Stimulated activated naive CD4-positive, alpha-beta T cell (primary cell): ENCODE measurements at places on chromosomes 2 and 18.

- no peak for DNase-seq
Observed at GRCh38 chr18:58080451-58080850, 36.4 kb downstream of the NEDD4L start.

GRCh38 chr2:20448246-20448976 lies 1.5 kb downstream of the RHOB start:
- no peak for DNase-seq

- no peak for DNase-seq
Observed at GRCh38 chr2:11678306-11678960, 8.4 kb upstream of the NTSR2 start.

GRCh38 chr2:239779584-239779983 lies 245.6 kb downstream of the NDUFA10 start:
- no peak for DNase-seq

DNA sequence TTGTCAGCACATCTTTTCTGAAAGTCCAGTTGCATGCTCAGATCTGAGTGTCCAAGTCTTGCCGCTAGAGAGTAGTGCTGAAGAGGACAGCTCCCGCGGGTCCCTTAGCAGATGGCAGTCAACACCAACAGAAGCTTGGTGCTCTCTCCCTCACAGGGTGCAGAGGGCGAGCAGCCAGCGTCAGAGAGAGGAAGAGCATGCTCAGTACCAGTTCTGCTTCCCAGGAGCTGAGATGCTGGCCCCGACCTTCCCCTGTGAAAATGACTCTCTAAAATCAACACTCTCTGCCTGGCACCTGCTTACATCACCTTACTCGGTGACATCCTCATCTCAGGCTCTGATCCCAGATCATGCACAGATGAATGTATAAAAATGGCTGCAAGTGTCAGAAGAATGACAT lies 86.0 kb upstream of the TWIST2 start:
- DNase-seq: no peak

DNA sequence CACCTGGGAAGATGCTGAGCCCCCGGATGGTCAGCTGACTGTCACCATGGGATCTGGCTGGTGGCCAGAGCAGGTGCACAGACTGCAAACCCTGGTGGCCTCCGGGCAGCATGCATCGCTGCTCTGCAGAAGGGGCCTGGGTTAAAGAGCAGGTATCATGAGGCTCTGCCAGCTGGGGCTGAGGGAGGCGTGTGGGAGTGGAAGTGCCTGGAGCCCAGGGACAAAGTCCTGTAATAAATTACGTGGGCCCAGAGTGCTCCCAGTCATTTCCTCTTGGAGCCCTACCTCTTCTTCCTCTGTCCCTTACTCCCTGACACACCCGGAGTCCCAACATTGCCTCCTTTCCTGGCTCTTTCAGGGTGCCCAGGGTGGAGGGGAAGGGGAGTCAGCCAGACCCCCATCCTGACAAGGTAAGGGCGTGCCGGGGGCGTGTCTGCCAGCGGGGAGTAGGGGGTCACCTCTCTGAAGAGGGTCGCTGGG lies at the start of gene MYO7B:
TSS of gene MYO7B (plus strand) at position 262 of the 480 bp plus-strand sequence. CDS start 24,040 bp downstream, outside the sequence.
- no peak for DNase-seq

DNA sequence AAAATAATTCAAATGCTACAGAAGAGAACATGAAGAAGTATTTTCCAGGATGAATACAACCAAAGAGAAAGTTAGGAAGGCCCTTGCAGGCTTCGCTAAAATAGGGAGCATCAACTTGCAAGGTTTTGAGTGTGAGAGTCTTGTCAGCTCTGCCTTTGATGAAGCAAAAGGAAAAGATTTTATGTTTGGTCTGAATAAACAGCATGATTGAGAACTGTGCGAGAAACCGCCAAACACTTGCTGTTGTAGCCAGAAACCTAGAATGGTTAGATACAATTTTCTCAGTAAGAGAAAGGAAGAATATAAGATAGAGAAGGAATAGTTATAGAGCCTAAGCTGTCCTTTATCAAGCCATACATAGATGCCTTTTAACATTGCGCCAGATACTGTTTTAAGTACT lies 163.6 kb downstream of the L3MBTL4 start:
- no peak for DNase-seq
